ENCODE measurements at places on chromosomes 6 and 20.

- DNase-seq: no peak
Measured at GRCh38 chr6:17021539-17021889, 80.3 kb upstream of the STMND1 start.

- no peak for DNase-seq
Measured at GRCh38 chr6:125818225-125818657, 27.5 kb downstream of the NCOA7 start.

DNA sequence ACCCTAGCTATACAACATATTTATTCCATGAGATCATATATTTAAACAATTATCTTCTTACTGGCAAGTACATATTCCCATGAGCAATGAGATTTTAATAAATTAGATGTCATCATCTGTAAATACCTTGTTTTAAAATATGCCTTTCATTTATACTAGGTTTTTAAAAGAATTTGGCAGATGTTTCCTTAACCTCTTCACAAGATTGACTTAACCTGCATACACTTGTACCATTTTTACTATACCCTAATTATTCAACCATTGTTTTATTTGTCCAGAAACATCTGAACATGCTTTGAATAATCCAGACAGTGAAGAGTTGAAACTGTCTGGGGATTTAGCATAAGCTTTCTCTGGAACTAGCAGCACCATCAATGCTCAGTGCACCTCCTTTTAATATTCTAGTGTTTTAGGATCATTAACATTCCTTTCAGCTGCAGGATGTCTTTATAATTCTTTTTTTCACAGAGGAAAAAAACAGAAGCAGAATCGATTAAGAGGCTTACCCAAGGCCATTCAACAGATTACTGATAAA is 188.0 kb upstream of the TENT5A start:
- DNase-seq: no peak

GRCh38 chr6:2624177-2624576 is 126.5 kb downstream of the MYLK4 start:
- DNase-seq: no peak

DNA sequence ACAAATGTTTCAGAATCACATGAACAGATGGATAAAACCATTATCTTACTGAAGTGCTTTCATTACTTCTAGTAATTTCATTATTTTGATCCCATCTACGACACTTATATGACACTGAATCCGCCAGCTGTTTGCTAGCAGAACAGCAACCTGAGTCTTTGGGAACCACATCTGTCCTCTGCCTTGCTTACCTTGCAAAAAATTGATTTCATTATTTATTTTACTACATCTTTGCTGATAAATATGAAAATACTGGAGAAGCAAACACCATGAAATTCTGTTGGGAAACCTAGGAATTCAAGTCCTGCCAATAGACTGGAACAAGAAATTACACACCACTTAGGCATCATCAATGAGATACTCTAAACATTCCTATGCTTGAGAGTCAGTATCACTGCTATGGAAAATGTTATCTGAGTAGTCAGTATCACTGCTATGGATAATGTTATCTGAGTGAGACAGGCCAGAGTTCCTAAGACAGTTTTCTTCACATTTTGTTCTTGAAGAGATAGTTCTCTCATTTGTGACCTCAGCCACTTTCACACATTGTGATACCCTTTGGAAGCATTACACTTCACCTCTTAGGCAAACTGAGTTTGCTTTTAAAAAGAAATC is 91.9 kb downstream of the PDE10A start:
- no peak for DNase-seq

DNA sequence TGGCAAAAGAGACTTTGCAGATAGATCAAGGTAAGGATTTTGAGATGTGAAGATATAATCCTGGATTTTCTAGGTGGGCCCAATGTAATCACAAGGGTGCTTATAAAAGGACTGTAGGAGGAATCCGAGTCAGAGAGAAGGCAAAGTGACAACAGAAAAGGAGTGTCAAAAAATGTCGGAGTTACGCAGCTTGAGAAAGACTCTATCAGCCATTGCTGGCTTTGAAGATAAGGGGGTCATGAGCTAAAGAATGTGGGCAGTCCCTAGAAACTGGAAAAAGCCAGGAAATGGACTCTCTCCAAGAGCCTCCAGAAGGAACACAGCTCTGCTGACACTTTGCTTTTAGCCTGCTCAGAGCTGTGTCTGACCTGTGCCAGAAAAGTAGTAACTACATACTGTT is 8.7 kb upstream of the RWDD1 start:
- DNase-seq: no peak

DNA sequence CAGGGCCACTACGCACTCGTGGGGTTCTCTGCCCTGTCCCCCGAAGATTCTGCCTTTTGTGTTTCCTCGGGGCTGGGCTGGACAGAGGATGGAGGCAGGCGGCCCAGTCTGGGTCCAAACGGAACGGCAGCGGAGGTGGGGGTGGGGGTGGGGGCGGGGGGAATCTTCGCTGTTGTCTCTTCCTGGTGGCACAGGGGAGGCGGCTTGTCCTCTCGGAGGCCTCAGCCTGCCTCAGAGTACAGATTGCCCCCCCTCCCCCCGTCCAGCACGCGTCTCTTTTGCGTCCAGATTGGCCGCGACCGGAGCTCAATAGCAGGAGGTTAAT is 1.4 kb upstream of the INSM1 start:
- no peak for DNase-seq

GRCh38 chr6:118325220-118325860 is 222.8 kb upstream of the PLN start:
- DNase-seq: no peak

- DNase-seq: no peak
Measured at GRCh38 chr20:19347943-19348456, 135.6 kb downstream of the SLC24A3 start.

DNA sequence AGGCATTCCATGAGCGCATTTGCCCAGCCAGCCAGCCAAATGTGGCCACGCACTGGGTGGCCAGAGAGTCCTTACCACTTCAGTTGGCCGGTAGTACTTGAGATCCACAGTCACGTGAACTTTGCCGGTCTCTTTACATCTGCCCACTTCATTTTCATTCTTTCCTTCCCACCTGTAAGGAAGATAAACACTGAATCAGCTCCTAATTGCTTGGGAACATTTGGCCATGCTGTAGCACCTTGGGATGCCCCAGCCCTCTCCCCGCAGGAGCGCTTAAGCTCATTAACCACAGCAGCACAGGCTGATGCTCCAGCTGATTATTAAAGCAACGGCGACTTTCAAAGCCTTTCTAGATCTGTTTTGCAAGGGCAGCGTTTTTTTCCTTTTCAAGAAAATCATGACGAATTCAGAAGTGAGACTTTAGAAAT is 116.6 kb downstream of the FOXC1 start:
- no peak for DNase-seq

GRCh38 chr20:60192326-60192725 is 234.1 kb downstream of the CDH26 start:
- no peak for DNase-seq

DNA sequence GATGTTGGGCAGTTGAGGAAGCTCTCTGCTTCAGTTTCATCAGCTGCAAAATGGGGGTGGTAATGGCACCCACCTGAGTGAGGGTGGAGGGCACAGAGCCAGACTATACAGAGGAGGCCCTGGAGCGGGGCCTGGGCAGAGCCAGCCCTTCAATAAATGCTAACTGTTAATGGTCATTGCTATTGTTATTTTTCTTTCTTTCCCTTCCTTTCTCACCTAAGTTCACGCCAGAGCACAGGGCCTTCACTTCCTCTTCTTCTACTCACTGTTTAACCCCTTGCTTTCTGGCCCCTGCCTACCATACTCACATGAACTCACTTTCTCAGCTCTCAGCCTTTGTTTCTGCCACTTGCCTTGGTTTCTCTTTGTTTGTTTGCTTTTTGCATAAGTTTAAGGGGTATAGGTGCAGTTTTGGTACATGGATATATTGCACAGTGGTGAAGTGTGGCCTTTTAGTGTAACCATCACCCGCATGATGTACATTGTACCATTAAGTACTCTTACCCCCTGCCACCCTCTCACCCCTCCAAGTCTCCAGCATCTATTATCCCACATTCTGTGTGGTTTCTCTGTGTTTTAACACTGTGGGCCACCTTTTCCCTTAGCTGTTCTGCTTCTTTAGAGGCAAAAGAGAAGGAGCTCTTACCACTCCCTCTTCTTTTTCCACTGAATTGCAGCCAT is 7.5 kb upstream of the RREB1 start:
- no peak for DNase-seq

DNA sequence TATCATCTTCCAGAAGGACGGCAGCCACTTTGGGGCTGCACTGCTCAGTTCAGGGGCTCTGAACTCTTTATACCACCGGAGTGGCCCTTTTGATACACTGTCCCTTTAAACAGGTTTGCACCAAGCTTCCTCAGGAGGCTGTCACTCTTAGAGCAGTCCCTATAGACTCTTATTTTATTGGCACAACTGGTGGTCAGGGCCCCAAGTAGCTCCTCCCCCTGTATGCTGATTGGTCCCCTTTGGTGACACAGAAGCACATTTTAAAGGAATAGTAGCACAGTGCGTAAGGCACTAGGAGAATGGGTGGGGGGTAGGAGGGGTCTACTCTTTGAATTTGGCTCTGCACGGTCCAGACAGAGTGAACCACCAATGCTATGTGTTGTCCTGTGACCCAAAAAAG is 122.6 kb upstream of the MLN start:
- no peak for DNase-seq

DNA sequence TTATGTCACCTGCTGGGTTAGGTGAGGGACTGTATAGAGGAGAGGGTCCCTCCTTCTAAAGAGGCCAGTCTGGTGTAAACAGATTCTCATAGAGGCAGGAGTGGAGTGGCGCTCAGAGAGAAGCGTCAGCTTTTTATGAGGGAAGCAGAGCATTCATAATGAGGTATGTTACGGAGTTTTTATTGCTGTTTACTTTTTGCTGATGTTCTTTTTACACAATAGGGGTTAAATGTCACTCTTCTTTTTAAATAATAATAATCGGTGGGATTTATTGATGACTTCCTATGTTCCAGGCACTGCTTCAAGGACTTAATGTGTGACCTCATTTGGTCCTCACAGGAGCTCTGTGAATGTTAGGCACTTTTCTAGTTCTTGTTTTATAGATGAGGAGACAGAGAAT is 79.9 kb downstream of the L3MBTL3 start:
- DNase-seq: no peak

DNA sequence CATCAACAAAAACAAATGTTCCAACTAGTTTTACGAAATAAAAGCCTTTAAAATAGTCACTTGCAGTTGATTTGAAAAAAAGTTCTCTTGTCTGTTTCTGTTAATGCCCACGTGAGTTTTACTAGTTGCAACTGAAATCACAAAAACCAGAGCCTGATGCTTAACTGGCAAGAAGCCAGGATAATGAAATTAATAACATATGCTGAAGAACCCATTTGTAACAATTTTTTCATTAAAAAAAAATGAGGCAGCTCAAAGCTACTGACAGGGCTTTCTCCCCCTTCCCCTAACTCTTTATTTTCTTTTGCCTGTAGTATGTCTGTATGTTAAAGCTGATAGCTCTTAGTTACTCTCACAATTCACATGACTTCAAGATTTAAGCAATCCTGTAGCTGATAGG is 132.7 kb upstream of the EYA4 start:
- no peak for DNase-seq

GRCh38 chr6:148528292-148528691 is 185.7 kb downstream of the SASH1 start:
- no peak for DNase-seq

DNA sequence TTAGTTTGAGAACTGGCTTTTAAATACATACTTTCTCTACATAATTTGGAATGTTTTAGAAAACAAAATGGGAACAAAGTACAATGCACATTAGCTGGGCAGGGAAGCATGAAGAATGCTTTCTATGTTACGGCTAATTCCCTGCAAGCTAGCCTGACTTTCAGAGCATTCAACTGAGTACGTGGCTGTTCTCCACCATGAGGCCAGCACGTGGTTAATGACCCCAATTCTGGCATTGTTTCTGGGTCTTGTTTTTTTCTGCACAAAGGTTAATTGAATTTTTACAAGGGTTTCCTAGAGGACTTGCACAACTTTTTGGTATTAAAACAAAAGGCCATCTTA is 208.6 kb upstream of the AGPAT4 start:
- no peak for DNase-seq

GRCh38 chr6:52399511-52400312 is 20.4 kb upstream of the EFHC1 start:
- DNase-seq: no peak

GRCh38 chr6:160358225-160359119 is 10.3 kb downstream of the SLC22A3 start:
- no peak for DNase-seq

- no peak for DNase-seq
Measured at GRCh38 chr6:119609865-119610264, 260.3 kb upstream of the MAN1A1 start.

GRCh38 chr6:137866200-137866913 is 702 bp upstream of the TNFAIP3 start:
- DNase-seq: no peak

- no peak for DNase-seq
Measured at GRCh38 chr6:27043244-27043643, 204.3 kb upstream of the PRSS16 start.

DNA sequence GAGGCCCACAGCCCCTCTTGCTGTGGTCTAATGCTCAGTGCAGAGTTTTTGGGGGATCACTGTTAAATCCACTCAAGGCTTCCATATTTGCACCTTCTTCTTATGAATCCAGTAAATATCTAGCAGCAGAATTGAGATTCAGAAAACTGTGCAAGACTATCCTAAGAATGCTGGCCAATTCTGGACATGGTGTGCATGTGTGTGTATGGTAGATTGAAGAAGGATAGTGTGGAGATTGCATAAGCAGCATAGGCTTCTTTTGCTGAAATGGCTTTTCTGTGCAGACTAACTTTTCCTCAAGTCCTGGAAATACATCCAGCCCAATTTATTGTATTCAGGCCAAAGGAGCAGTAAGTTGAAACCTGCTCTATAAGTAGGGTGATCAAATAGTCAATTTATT is 39.7 kb downstream of the FBXO9 start:
- no peak for DNase-seq

- no peak for DNase-seq
Measured at GRCh38 chr20:43189554-43190331, at the start of gene PTPRT. TSS of gene PTPRT (minus strand) at chr20:43189906. CDS start at chr20:43189733, 173 bp downstream.

GRCh38 chr6:16712931-16713484 is 48.3 kb downstream of the ATXN1 start:
- DNase-seq: no peak

Data from stimulated activated CD4-positive, alpha-beta T cell treated with anti-CD3 and anti-CD28 coated beads, Interleukin-15, amount 100 ng/mL, for 48 hours (primary cell).